ENCODE measurements at places on chromosomes 5 and 9.

GRCh38 chr9:68872026-68872501 lies 141.8 kb downstream of the PRKACG start:
- DNase-seq: no peak

DNA sequence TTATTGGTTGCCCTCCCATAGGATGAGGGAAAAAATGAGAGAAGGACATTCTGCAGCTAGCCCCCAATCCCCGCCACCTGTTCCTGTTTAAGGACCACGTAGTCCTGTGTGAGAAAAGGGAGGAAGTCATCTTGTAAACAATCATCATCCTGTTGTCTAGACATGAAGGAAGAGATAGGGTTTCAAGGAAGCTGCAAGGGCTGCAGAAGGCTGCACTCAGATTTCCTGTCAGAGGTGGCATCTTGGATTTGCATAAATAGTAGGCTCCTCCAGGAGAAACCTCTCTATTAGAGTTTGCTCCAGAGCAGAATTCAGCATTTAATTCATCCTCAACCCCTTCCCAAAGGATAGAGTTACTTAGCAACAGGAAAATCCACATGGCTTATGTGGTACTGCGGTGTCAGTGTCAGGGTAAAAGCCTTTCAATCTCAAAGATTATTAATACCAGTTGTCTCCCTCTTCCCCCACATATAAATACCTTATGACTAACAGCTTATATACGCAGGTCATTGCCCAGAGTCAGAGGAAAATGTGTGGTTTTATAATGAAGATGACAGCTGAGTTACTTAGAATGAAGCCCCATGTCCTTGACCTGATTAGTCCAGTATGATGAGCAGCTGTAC lies 4.6 kb upstream of the DNAJC18 start:
- DNase-seq: no peak

- no peak for DNase-seq
Measured at GRCh38 chr5:134578578-134579283, 53.3 kb downstream of the JADE2 start.

DNA sequence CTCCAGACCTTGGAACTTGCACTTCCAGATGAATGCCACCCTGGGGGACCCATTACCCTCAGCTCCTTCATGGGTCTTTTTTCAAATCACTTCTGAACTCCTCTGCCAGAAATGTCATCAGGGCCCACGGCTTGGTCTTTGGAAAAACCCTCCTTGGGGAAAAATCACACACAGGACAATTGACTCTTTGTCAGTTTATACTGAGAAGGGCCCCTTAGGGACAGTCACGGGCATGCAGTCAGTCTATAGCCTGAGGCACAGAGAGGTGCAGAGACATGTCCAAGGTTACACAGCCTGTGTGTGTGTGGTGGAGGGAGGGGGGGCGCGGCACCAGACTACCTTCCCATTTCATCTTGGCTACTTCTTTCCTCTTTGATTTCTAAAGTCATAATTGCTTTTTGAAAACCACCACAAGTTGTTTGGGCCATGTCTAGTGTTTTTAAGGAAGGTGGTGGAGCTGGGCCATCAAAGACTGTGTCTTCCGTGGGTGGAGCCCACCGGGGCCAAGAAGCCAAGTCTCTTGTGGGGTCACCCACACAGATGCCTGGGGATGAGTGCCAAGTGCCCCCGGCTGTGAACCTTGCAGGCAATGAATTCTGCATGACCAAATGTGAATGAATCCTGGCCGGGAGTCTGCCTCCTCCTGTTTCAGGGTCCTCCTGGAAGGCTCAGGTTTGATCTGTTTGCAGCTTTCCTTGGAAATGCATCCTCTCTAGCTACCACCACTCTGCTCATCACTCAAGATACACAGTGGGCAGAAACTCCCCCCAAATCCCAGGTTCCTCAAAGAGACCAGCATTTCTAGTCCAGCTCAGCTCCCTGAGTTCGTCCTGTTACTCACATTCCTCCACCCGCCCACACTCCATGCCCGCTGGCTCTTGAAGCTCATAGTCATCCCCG lies 200.1 kb upstream of the TBC1D2 start:
- no peak for DNase-seq

GRCh38 chr5:133639850-133640528 lies 27.6 kb upstream of the FSTL4 start:
- DNase-seq: no peak

- DNase-seq: no peak
Measured at GRCh38 chr5:76294573-76294972, 108.5 kb upstream of the IQGAP2 start.

GRCh38 chr5:142969186-142969585 lies 199.0 kb downstream of the ARHGAP26 start:
- DNase-seq: no peak

GRCh38 chr5:160297776-160298175 lies 14.6 kb downstream of the CCNJL start:
- no peak for DNase-seq

DNA sequence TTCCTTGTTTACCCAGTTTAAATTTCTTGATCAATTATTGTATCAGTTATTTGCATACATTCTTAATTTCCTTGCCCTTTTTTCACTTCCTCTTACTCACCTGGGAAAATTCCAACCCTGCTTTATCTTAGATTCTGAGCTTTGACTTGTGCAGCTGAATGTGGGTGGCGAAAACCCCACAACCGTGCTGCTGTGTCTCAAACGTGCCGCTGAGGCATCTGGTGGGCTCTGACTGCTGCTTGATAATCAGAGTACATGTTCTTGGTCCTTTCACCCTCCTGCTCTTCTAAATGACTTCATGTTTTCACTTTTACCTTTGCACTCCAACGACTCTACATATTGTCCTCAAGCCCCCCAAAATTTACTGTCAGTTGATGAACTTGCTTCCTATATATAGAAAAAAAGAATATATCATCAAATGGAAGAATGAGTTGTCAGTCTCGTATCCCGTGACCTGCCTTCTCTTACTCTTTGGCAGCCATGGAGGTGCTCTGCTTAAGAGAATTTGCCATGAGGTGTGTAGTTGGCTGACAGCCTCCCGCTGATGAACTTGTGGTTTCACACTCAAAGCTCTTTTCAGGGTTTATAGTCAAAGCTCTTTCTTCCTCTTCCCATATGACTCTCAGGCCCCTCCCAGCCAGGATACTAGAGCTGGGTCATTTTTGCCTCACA lies 14.0 kb upstream of the JAK2 start:
- DNase-seq: no peak

DNA sequence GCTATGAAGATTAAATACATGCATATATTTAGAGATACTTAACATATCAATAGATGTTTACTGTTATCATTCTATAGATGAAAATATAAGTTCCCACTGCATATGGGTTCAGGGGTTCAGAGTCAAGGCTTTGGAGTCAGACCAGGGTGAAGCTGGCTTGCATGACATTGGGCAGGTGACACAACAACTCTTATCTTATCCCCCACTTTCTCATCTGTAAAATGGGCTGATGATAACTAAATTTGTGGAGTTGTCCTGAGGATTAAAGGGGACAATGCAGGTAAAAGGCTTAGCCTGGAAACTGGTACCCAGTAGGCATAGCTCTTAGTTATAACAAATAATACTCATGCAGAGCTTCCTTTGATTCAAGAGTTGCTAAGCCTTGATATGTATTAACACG lies 72.6 kb upstream of the BRINP1 start:
- DNase-seq: no peak

- DNase-seq: no peak
Measured at GRCh38 chr9:121294151-121294743, 26.3 kb downstream of the GSN start.

- DNase-seq: no peak
Measured at GRCh38 chr9:124754289-124754688, 16.8 kb downstream of the NR6A1 start.

DNA sequence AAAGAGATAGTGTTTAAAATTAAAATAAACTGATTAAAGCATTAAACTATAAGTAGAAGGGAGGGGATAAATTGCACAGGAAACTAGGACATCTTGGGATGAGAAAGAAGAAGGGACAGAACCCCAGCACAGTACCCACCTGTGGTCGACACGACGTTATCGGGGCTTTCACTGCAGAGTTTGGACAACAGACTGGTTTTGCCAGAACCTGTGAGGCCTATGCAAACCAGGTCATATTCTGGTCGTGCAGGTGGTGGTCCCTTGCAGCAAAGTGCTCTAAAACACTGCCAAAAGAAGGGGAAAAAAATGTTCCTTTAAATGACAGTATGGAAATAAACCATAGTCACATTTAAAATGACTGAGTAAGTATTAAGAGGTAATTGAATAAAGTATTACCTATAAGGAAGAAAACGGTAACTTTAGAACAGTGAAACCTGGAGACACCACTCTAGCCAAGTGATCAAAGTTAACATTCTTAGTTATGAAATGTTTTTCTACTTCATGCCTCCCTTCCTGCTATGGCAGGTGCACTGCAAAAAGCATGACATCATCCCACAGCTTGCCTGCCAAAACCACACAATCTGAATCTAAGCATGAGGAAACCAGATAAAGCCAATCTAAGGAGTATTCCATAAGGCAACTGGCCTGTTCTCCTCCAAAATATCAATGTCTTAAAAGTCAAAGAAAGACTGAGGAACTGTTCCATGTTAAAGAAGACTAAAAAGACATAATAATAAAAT lies 138.6 kb downstream of the ARL15 start:
- no peak for DNase-seq

DNA sequence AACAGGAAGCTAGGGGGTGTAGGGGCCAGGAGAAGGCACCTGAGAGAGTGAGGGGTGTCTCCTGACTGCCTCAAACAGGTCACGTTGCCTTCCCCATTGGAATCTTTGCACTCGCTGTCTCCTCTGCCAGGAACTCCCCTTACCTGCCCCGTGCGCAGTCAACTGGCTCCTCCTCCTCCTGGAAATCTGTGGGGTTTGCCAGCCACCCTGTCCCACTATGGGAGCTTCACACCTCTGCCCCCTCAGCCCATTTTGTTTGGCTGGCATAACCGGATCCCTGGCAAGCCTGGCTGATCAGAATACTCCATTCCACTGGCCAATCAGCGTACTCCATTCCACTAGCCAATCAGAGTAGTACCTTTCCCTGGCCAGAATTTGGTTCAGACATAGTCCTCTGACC lies 10.4 kb upstream of the SLC34A1 start:
- no peak for DNase-seq

- no peak for DNase-seq
Measured at GRCh38 chr5:31935496-31936369, 238.4 kb downstream of the GOLPH3 start.

- DNase-seq: no peak
Measured at GRCh38 chr9:107706701-107707427, 217.3 kb upstream of the KLF4 start.

GRCh38 chr5:132237670-132238069 lies 10.0 kb upstream of the P4HA2 start:
- DNase-seq: no peak

- no peak for DNase-seq
Measured at GRCh38 chr5:168464214-168464613, 22.1 kb upstream of the RARS1 start.

- DNase-seq: no peak
Measured at GRCh38 chr5:86885011-86885410, 267.3 kb downstream of the COX7C start.

DNA sequence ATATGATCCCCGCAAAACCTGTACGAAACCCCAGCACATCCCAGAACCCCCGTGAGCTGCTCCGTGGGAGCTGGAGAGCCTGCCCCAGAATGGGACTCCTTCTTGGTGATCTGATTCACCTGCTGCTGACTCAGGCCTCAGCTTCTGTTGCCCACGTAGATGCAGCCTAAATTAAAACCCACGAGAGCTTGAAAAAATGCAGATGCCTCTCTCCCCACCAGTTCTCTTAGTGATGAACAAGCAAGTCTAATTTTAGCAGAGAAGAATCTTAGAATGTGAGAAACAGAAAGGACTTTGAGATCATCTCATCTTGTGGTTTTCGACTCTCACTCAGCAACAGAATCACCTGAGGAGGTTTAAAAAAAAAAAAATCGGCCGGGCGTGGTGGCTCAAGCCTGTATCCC lies 57.6 kb downstream of the TMOD1 start:
- no peak for DNase-seq

- DNase-seq: no peak
Measured at GRCh38 chr5:95262933-95263660, 21.8 kb downstream of the MCTP1 start.

- DNase-seq: no peak
Measured at GRCh38 chr5:112412346-112412745, 6.7 kb downstream of the EPB41L4A start.

GRCh38 chr9:104025104-104025503 lies 69.0 kb upstream of the SMC2 start:
- DNase-seq: no peak

GRCh38 chr9:128276574-128277270 lies 646 bp downstream of the SWI5 start:
- DNase-seq: no peak

- DNase-seq: no peak
Measured at GRCh38 chr9:23563517-23563916, 262.5 kb downstream of the ELAVL2 start.

All from activated naive CD4-positive, alpha-beta T cell (primary cell).